D721Med (cell line): ENCODE measurements at places on chromosomes 16 and 17.

DNA sequence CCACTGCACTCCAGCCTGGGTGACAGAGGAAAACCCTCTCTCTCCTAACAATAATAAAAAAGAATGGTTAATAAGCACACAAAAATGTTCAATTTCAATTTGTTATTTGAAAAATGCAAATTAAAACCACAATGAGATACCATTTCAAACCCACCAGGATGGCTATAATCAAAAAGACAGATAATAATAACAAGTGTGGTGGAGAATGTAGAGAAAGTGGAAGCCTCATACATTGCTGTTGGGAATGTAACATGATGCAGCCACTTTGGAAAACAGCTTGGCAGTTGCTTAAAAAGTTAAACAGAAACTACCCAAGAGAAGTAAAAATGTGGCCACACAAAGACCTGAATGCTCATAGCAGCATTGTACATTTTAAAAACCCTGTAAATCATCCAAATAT lies 51.8 kb upstream of the MAP3K14 start:
- DNase-seq = no peak

DNA sequence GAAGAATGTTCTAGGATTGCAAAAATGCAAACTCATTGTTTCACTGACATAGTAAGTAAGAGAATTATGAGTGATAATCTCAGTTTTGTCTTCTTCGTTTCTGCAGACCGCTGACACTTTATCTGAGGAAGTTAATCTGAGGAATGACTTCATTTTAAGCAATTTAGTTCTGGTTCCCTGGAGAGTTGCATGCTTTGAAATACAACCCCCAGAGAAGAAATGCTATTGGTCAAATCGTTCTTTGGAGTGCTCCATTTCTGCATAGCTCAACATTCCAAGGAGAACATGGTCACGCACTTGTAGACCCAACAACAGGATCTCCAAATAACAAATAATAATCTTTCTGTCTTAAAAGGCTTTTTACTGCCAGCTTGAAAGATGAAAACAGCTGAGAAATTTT lies 427.1 kb downstream of the GRIN2A start:
- no peak for DNase-seq

DNA sequence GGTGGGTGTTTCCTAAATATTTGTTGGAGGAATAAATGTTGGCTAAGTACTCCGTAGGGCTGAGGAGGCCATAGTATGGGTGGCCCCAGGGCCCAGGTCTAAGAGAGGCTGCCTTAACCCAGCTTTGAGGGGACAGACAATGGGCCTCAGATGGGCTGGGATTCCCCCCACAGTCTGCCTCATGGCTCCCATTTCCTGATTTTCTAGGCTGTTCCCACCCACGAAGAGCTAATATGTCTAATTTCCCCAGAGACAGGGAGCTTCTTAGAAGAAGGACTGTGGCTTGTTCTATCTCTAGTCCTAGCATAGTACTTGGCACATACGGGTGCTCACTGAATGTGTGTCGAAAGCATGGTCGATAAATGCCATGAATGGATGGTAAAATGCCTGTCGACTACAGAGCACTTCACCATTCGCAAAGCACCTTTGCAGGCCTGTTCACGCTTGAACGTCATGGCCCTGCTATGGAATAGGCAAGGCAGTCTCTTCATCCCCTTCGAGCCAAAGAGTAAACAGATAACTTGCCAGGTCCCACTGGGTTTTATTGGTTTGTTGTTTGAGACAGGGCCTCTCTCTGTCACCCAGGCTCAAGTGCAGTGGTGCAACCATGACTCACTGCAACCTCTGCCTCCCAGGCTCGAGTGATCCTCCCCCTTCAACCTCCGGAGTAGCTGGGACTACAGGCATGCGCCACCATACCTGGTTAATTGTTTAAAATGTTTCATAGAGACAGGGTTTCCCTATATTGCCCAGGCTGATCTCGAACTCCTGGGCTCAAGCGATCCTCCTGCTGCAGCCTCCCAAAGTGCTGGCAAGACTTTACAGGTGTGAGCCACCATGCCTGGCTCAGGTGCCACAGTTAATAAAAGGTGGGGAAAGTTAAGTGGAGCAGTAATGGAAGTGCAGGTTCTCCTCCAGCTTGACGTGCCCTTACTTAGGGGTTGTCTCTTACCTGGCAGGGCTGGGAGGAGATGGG lies 9.7 kb downstream of the CHAD start:
- no peak for DNase-seq

DNA sequence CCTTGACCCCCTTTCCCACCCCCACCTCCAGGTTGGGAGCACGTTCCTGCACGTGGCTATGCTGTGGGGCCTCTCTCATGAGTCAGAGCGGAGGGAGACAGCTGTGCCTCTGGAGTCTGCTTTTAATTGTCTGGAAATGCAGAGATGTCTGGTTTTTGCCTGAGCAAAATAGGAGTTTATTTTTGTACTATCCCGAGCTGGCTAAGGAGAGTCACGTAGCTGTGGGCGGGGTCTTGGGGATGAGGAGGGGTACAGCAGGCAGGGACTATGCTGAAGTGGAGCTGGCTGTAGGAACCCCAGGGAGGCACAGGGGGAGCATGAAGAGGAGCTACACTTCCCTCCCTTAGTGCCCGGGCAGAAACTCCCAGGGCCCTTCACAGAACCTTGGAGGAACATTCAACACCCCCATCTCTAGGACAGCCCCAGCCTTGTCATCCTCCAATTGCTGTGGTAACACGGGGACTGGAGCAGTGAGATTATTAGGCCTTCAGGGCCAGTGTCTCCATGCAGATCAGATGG lies 44.7 kb upstream of the LGALS9 start:
- DNase-seq = no peak

- DNase-seq = no peak
Observed at GRCh38 chr17:9828296-9829295, 2.9 kb downstream of the GLP2R start.

- no peak for DNase-seq
Observed at GRCh38 chr16:6496996-6497395, 835.6 kb upstream of the RBFOX1 start.

GRCh38 chr16:53502331-53503269 lies at the start of gene AKTIP:
Gene AKTIP, minus strand, starts transcription at chr16:53503209. Its CDS starts 2,950 bp downstream, at chr16:53500259.
- no peak for DNase-seq

- DNase-seq = no peak
Observed at GRCh38 chr16:3188925-3189825, 1.2 kb downstream of the OR1F1 start.

- DNase-seq = no peak
Observed at GRCh38 chr17:81852237-81852636, 8.1 kb downstream of the P4HB start.

DNA sequence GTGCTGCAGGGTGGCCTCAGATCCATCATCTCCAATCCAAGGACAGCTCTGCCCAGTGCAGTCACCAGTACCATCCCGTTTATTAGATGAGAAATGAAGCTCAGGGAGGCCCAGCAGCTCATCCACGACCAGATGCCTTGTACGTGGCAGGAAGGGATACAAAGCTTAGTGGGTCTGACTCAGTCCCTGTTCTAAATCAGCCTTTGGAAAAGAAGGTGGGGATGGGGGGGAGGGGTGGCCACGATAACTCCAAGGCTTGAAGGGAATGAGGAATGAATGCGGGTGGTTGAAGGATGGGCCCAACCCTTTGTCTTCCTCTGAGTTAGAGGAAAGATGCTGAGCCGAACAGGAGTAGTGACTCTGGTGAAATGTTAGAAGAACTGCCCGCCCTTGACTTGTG lies 25.8 kb downstream of the LLGL2 start:
- no peak for DNase-seq

DNA sequence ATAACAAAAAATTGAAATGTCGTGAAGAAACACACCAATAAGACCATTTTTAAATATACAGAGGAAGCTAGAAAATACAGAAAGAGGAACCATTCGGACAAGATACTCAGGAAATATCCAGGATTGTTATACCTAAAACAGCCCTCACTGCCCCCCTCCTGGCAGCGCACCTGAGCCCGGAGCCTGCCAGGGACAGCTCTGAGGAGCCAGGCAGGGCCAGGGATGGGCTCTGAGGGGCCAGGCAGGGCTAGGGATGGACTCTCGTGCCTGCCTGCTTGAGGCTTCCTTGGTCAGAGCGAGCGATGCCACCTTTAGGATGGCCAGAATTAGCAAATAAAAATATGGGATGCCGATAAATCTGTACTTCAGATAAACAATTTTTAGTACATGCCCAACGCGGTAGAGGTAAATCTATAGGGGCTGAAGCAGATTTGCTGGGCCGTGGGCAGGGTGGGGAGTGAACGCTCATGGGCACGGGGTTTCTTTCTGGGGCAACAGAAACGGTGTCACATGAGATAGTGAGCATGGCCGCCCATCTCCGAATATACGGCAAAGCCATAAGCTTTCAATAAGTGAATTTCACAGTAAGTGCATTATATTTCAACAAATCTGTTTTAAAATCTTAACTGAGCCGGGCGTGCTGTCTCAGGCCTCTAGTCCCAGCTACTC lies 18.2 kb upstream of the CSNK1D start:
- DNase-seq = no peak

DNA sequence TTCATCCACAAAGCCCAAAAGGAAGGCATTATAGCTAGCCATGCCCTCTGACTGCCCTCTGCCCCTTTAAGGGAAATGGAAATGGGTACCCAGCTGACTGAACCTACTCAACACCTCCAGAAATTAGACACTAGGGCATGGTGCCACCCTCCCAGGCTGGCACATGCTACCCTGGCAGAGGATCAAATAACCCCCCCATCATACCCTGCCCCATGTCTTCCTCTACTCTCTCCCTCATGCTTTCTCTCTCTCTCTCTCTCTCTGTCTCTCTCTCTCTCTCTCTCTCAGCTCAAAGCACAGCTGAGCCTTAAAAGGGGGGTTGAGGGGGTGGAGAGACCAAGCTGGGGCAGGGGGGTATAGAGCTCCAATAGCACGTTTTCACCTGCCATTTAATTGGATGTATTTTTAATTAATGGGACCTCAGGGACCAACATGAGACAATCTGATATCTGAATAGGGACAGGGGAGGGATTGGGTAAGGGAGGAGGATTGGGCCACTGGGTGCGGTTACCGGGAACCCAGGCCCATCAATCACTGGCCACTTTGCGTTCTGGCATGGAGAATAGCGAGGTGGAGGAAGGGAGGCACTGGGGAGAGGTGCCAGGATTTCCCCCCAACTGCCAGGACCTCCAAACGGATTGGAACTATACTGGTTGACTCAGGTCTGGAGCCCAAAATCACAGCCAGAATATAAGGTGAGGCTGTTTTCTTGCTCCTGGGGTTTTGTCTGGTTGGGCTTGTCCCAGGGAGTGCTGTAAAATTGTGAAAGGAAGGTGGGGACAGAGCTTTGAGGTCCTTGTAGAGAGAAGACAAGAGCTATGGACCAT lies 57.8 kb downstream of the NEUROD2 start:
- DNase-seq = no peak

- DNase-seq = peak; percentile 33
Observed at GRCh38 chr16:89491974-89492687, 1.8 kb upstream of the ANKRD11 start.

DNA sequence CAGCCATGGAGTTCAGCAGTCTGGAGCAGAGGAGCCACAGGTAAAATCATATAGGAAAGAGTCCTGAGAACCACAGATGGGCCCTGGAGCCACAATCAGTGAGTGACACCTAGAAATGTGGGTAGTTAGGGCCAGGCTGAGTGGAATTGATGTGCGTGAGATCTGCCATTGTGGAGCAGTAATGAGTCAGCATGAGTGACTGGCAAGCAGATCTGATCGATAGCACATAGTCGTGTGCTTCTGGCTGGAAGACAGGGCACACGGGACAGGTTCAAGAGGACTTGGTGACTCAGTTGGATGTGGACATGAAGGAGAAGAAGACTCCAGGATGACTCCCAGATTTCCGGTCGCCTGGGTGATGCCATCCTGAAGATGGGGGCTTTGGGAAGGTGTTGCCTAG lies 12.3 kb downstream of the ADORA2B start:
- DNase-seq = no peak

GRCh38 chr16:52068447-52069074 lies 478.4 kb downstream of the TOX3 start:
- no peak for DNase-seq

GRCh38 chr17:80724775-80725266 lies 180.2 kb downstream of the RPTOR start:
- no peak for DNase-seq

GRCh38 chr16:66840883-66841282 lies 3.3 kb upstream of the CA7 start:
- no peak for DNase-seq
